Cerebellar nuclear complex (tissue), 1 donor: ENCODE measurements at places on chromosomes 13 and 19.

DNA sequence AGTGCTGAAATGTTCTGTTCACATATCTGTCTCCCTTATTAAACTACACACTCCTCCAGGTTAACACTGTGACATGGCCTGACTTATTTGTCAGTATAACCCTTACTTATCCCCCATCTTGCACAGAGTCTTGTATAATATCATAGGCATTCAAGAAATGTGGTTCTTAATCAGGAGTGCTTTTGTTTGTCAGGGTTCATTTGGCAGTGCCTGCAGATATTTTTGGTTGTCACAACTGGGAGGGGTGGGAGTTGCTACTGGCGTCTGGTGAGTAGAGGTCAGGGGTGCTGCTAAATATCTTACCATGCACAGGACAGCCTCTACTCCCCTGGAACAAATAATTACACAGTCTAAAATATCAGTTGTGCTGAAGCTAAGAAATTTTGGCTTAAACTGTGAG is 20.4 kb upstream of the OBI1 start:
- no peak for DNase-seq

- no peak for DNase-seq
These were observed 89.1 kb downstream of the WASF3 start for GRCh38 chr13:26646603-26647002.

GRCh38 chr13:22076658-22077057 is 405.8 kb downstream of the FGF9 start:
- no peak for DNase-seq

DNA sequence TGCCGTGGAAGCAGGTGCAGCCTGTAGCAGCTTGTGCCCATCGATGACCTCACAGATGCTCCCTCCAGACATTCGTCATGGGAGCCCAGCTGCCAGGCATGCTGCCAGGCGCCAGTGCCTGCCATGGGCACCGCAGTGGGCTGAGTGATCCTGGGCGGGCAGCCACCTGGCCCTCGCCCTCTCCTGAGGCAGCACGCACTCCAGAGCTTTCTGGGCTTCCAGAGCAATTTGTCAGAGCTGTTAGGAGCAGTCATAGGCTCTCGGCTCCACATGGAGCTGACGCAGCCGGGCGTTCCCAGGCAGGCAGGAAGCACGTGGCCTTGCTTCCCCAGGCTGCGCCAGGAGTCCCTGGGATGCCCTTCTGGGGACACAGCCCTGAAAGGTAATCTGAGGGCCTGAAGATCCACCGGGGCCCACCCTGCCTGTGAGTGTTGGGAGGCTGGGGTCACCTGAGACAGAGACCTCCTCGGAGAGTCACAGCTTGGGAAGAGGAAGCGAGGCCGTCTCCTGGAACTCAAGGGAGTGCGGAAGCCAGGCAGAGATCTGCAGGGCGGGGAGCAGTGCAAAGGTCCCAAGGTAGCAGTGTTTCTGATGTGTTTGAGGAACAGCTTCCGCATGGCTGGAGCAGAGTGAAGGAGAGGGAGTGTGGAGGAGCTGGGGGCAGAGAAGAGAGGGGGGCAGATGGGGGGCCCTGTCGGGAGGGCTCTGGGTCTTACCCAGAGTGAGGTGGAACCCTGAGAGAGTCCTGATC is 50.6 kb downstream of the DPF1 start:
- DNase-seq, result no peak

GRCh38 chr19:38953677-38954076 is 21.9 kb downstream of the FBXO17 start:
- no peak for DNase-seq
